ENCODE measurements at places on chromosomes 4 and X.

DNA sequence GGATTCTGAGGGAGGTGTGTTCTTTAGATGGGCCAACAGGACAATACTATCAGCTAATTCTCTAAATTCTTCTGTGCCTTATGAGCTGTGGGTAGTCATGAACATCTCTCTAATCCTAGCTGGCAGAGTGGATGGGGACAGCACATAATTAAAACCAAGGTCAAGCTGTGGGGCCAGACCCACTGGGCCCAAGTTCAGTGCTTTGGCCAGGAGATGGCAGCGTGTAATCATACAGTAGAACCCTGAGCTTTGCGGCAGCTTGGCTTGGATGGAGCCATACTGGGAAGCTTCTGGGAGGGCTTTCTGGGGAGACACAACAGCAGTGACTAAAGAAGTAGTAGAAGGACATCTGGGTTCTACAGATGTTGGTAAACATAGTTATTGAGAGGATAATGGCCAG, 140.3 kb upstream of the CXCL13 start:
- no peak for DNase-seq

DNA sequence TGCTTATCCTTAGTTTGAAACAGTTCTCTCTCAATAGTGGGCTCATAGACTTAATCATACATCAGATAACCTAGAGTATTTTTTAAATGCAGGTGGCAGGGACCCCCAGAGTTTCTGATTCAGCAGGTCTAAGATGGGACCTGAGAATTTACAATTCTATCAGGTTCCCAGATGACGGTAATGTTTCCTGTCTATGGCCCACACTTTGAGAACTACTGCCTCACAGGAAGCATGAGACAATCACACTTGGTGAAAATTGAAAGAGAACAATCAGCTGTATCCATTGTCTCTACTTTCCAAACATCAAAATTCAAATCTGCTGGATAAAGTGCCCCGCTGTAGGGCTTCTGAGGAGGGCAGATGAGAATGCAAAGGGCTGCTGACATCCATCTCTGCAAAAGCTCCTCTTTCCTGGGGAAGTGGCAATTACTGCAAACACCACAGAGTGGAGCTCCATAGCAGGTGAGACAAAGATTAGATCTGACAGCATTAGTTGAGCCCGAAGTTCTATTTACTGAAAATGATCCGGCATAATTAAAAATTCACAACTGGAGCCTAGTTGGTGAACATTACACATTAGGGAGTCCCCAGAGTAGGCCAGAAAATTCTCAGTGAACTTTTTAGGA, 187.8 kb upstream of the MBNL3 start:
- no peak for DNase-seq

GRCh38 chr4:159446266-159446976, 343.5 kb downstream of the RAPGEF2 start:
- DNase-seq: no peak

DNA sequence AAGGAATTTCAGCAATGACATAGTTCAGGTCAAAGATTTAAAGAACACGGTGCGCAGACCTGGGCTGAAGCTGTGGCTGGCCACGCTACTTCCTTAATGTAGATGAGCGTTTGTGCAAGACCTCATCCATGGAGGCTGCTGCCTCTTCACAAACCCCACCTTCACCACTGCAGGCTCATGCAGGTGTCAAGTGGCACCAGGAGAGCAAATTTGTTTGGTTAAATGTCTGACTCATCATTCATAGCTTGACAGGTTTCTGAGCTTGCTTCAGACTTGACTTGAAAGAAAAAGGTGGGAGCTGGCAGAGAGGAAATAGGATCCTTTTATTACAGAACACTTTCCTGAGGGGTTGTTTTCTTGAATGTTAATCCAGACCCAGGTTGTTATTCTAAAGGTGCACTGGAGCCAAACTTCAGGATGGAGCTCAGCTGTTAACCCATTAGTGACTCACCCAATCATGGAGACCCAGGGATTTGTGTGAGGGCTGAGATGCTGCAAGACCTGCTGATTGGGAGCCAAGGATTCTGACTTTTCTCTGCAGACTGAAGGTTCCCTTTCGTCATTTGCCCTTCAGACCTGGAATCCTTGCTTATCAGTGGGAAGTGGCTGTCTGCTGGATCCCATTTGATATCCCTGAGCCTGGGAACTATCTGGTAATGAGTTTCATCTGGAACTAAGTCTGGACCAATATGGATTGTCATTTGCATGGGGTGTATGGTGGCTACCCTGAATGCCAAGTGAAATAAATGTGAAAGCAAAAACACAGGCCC, 315.3 kb downstream of the PTTG2 start:
- no peak for DNase-seq

DNA sequence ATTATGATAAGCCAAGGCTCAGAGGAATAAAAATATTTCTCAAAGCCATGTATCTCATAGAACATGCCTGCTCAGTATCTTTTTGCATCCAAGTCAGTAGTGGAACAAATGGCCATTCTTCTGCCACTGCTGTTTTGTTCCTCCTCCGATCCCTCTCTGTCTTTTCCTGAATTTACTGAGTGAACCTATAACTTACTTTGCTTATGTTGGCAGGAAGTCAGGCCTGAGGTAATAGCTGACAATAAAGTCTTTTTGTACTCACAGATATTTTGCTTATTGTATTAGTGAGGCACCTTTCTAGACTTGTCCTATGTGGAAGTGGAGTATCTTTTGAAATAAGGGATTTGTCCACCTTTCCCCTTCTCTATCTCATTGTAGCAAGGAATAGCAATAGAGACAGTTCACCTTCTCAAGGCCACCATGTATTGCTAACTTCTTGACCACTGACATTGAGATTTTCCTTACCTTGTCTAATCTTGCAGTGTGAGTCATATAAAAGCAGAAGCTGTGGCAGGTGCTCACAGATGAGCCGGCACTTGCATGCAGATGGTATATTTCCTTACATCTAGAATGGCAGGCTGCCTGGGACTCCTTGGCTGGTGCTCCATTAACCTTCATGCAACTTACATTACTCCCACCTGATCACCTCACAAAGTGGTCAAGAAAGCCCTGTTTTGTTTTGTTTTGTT, 68.2 kb downstream of the AGTR2 start:
- DNase-seq: no peak

DNA sequence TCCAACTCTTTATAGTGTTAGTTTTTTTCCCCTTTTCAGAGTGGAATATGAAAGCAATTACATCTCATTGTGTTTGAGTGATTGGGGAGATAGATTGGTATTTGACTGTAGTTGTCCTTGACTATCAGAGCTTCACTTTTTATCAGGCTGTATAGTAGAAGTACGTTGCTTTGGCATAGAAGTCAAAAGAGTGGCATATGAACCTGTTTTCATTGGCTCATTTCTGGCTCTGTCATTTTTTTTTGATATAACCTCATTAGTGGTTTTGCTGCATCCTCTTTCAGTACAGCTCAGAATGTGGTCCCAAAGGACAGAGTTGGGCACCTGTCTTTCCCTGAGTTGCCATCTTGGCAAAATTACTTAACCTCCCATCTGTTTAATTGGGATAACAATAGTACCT, 1.4 kb downstream of the TMA16 start:
- DNase-seq: peak; percentile 24

DNA sequence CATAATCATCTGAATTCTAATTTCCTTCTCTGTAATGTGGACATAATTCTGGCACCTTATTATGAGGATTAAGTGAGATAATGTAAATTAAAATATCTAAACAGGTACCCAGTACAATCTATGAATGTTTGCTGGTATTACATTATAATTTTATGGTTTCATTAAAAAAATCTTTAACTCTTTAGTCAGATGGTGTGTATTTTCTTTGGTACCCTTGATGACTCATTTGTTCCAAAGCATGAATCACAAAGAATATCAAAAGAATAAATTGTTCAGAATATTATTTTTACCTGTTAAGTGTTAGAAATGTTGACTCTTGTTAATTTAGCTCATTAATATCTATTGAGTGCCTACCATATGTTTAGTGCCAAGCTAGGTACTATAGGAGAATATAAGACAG, 74.3 kb downstream of the SNX25 start:
- DNase-seq: no peak

- no peak for DNase-seq
Observed at GRCh38 chr4:149572716-149573115, 242.9 kb downstream of the IQCM start.

DNA sequence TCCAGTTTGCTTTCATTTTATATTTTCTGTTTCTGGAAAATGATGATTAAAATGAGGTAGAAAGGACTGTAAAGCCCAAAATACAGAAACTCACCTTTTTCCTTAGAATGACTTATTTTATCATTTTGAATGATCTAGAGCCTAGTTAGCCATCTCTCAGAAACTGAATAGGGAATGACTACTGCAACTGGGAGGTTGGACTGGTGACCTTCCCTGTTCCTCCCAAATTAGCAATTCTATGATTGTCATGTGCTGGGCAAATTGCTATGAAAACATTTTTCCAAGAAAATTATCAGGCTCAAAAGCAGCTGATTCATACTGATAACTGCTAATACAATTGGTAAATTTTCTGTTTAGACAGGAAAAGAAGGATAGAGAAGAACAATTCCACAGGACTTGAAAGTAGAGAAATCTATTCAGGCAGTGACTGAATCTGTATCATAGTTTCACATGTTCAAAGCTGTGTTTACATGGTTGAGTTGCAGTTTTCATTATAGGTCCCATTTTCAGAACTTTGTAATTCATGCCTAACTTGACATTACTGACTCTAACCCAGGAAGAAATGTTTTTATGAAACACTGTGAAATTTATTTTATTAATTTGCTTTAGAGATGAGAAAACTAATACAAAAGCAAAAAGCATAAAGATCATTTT, 43.4 kb upstream of the SEC24B start:
- no peak for DNase-seq

- DNase-seq: no peak
Observed at GRCh38 chr4:105426187-105426897, 47.5 kb downstream of the PPA2 start.

- DNase-seq: peak; percentile 42
Observed at GRCh38 chr4:8403173-8403753, 37.3 kb downstream of the ACOX3 start.

DNA sequence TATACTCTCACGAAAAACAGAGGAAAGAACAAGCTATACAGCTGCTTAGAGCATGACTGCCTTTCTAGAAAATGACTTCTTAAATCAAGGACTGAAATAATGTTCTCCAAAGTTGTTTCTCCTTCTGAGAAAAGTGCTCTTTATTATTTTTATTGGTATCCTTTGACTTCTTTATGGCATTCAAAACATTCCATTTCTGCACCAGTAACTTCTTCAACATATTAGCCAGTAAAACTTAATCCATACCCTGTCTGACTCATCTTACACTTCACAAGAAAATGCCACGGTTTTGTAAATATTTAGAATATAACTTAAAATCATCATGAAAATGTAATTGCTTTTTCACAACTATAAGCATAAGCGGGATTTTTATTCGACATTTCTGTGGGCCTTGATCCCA, 180.4 kb downstream of the NR3C2 start:
- DNase-seq: no peak

GRCh38 chrX:113974881-113975280, 609.0 kb upstream of the HTR2C start:
- DNase-seq: no peak

DNA sequence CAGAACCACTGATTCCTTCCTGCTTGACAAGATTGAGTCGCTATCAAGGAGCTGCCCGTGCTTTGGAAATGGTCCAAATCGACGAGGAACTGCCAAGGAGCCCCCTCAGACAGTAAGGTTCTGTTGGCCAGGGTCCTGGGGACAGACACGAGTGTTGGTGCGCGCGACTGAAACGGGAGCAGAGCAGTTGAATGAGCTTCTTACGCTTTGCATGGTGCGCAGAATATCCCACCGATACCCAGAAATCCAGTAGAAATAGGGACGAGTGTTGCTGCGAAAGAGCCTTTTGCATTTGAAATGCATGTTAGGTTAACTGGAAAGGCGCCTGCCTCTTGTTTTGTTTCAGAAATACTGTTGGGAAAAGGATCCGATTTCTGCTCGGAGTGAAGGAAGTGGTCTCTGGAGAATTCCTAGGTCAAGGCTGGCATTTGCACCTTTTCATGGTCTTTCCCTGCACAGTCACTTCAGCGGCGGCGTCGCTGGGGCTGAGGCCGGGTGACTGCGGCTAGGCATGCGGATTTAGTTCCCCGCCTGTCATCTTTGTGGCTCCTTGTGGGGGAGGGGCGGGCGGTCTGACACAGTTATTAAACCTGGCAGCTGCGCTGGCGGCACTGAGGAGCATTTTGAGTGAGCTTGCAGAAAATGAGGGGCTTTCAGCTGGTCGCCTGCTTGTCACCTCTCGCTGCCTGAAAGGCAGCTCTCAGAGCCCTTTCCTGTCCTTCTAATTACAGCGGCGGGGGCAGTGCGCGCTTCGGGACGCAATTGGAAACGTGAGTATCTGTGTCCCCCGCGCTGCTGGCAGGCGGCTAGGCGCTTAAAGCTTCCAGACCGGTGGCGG, 51.5 kb upstream of the TRIM2 start:
- DNase-seq: peak; percentile 55

- DNase-seq: no peak
Observed at GRCh38 chr4:6320663-6321062, 51.0 kb downstream of the WFS1 start.

DNA sequence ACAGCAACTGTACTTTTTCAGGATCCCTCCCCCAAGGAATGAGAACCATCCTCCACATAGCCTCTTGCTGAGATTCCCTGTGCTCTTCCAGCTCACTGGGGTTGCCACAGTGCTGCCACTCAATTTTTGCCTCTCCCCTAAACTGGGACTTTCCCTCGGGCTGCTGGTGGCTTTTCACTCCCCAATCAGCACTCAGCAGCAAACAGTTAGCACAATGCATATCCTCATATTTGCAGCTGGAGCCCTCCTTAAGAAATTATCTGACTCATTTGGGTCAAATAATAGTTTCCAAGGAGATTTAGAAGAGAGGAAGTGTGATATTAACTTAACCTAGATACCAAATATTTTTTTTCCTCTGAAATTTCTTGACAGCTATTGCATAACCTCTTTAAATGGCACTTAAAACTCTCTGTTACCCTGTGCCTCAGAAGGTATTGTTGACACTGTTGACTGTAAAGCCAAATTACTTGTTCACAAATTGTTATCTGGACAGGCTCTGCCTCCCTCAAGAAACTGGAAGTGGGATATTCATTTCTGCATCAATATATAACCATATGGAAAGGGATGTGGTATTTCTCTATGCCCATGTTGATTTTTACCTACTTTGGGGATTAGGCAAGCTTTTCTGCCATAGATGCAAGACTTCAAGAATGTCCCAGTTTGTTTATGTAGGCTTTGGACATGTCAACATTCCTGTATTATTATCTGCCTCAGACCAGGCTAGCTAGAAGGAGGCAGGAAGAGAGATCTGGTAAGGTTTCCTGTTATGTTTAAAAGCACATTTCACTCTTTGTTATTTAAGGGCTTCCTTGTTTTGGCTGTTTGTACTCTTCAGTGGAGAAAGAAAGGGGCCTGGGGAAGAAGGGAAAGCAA, 58.0 kb downstream of the SEPTIN11 start:
- peak; percentile 33 for DNase-seq

DNA sequence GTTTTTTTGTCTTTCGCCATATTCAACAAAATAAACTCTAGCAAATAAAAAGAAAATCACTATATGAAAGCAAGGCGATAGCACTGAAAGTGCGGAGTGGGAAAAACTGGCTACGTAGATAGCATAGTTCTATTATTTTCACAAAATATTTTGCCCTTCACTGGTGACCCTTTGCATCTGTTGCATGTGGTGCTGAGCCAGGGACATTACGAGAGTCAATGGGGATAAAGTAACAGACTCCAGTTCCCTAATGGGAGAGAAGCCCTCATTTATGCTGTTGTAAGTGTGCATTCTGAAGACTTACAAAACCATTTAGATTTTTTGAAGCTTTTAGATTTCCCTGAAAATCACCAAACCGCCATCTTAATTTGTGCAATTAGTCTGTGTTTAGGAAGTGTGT, 501.6 kb downstream of the PPARGC1A start:
- DNase-seq: no peak

- no peak for DNase-seq
Observed at GRCh38 chr4:67615119-67615518, 56.6 kb downstream of the STAP1 start.

All from CD4-positive, alpha-beta memory T cell (primary cell).